ENCODE measurements at places on chromosomes 4 and X.
A peak's percentile ranks its signal among the peaks of the same experiment; 100 is the strongest.

GRCh38 chr4:164596318-164596878 is 157.5 kb upstream of the SMIM31 start:
- no peak for DNase-seq

DNA sequence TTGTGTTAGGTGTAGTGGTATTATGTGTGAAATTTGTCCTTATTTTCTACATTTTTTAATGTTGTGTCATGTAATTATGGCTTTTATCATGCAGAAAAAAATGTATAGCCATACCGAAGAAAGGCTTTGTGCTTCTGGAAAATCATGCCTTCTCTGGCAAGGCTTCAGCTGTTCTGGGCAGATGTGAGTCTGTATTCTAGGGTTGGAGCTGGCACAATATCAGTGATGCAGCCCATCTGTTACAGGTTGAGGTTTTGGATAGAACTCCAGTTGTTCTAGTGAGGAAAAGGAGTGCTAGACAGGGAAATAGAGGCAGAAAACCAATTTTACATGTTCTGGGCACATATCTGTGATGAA is 44.8 kb upstream of the PRSS12 start:
- DNase-seq = no peak

- no peak for DNase-seq
Measured at GRCh38 chr4:153937289-153937688, 148.4 kb upstream of the SFRP2 start.

- DNase-seq = no peak
Measured at GRCh38 chr4:101331017-101331416, 16.3 kb downstream of the PPP3CA start.

DNA sequence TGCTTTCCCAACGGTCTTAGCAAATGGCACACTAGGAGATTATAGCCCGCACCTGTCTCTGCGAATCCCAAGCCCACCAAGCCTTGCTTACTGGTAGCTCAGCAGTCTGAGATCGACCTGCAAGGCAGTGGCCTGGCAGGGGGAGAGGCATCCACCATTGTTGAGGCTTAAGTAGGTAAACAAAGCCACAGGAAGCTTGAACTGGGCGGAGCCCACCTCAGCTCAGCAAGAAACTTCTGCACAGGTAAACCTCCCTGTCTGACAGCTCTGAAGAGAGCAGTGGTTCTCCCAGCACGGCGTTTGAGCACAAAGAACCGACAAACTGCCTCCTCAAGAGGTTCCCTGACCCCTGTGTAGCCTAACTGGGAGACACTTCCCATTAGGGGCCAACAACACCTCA is 42.8 kb downstream of the BRWD3 start:
- DNase-seq = no peak

GRCh38 chr4:164139291-164139690 is 614.6 kb upstream of the SMIM31 start:
- DNase-seq = no peak

DNA sequence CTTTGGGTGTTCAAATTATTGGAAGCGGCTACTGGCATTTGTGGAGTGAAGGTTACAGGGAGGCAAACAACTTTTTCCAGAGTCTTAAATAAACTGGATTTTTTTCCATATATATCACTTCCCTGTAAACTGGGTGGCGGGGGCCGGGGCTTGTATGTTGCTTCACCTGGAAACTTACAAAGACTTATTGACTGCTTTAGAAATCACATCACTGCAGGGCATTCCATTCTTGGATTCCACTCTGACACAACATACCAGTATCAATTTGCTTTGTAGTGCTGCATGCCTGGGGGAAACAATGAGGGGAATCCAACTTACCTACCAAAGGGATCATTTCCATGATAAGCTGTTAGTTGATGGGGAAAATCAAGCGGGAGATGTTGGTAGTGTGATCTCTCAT is 21.7 kb upstream of the FAM156A start:
- DNase-seq = no peak

- DNase-seq = no peak
Measured at GRCh38 chr4:17475481-17475880, 36.4 kb downstream of the QDPR start.

GRCh38 chrX:71540801-71541200 is 7.9 kb downstream of the OGT start:
- no peak for DNase-seq

DNA sequence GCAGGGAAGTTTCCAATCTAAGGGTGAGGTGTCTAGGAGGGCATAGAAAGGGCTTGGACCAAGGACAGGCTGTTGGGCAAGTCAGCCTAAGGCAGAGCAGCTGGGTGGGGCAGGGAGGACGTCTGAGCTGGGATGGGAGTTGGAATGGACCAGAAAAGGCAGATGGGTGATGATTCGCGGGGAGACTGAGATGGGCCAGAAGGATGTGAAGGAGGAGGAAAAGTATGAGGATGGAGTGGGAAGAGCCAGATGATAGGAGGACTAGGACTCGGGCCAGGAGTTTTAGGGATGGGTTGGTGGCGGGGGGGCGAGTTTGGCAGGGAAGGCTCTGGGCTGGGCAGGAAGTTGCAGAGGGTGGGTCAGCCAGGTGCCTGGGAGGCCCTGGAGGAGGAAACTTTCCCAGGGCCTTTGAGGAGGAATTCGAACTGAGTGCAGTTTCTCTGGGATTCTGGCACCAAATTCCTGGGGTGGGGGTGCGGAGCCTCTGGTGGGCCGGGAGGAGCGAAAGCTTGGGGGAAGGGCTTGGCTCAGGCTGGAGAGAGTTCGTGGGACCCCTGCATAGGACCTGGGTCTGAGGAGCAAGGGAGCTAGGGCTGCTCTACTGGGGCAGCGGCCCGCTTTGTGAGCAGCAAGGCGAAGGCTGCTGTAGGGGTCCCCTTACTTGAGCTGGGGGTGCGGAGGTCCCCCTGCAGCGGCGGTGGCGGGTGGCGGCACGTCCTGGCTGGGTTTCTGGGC is 8.7 kb upstream of the TIMP1 start:
- DNase-seq = peak; percentile 62

GRCh38 chrX:65635822-65636221 is 31.6 kb upstream of the MSN start:
- DNase-seq = no peak

GRCh38 chr4:23290656-23291055 is 597.9 kb downstream of the GBA3 start:
- no peak for DNase-seq
